ENCODE measurements at places on chromosomes 3 and 15. TPM values are rescaled to one million over a fixed set of nuclear protein-coding genes. Genes with fewer than 3 reads are reported as not detected.

SLC6A1 gene
- total RNA-seq, result 0.09 TPM

- DNase-seq, result no peak
Observed at GRCh38 chr3:192340031-192340430, 387.3 kb downstream of the FGF12 start.

DNA sequence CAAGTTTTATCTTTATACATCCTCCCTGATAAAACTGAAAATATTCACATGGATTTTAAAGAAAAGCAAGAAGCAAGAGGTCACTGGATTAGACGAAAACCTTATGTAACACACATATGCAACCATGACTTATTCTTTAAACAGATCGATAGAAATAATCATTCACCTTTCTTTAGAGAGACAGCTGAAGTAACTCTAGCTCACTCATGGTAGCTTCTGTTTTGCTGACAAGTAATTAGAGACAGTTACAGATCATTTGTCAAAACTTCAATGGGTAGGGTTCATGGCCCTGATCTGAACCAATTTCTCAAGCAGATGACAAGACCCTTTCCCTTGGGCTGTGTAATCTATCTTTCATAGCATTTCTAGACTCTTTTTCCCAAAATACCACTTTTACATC lies 74.5 kb downstream of the PLCH1 start:
- DNase-seq, result no peak

ZIC4 gene
- total RNA-seq, result not detected

DGKG gene
- total RNA-seq, result 0.84 TPM

- no peak for DNase-seq
Observed at GRCh38 chr15:66763186-66764071, 61.4 kb downstream of the SMAD6 start.

- DNase-seq, result no peak
Observed at GRCh38 chr3:13009132-13009945, 63.9 kb downstream of the IQSEC1 start.

SERINC4 gene
- total RNA-seq, result not detected

DNA sequence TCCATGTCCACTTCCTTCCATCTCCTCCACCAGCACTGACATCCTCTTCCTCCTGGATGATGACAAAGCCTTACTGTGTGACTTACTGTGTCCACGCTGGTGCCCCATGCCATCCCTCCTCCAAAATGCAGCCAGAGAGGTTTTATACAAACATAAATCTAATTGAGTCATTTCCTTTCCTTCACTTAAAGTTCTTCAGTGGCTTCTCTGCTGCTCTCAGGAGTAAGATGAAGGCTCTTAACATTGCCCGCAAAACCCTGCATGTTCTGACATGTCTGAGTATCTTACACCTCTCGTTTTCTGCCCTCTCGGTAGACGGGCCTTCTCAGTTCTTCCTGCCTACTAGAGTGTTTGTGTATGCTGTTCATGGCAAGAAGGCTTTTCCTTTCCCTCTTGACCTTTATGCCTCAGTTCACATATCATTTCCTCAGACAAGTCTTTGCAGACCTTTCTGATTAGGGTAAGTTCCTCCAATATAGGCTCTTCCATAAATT lies 175.5 kb downstream of the CFAP20DC start:
- DNase-seq, result no peak

NEK10 gene
- total RNA-seq, result 0.79 TPM

DNA sequence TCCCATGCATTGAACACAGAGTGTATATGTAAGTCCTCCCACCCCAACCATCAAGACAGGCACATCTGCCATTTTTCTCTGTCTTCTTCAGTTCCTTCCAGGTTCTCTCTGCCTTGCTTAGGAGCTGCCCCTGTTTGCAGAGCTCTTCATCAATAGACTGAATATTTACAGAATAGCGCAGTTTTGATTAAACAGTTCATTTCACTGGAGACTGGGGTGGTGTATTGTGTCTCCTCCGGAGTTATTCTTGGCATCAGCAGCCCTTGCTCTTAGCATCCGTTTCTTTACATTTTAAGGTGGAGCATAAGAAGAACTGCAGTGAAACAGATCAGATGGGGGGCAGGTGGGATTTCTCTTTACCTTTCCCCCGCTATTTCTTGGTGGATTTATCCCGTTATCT lies 87.7 kb downstream of the LIPC start:
- no peak for DNase-seq

DNA sequence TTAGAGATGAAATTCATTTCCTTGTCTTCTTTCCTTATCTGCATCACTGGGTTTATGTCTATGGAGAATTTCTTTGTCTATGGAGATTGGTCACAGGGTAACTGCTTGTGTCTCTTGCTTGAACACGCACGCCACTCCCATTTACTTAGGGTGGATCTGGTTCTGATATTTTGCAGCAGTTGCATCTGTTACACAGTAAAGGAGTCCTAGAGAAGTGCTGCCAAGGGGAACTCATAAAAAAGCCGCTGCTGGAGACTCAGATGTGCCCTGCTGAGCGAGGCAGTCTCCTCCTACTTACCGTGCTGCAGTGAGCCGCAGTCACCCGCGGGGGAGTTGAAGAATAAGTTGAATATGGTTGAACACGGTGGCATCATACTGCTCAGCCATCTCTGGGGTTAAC lies 105.2 kb upstream of the KLHL25 start:
- DNase-seq, result no peak

DNA sequence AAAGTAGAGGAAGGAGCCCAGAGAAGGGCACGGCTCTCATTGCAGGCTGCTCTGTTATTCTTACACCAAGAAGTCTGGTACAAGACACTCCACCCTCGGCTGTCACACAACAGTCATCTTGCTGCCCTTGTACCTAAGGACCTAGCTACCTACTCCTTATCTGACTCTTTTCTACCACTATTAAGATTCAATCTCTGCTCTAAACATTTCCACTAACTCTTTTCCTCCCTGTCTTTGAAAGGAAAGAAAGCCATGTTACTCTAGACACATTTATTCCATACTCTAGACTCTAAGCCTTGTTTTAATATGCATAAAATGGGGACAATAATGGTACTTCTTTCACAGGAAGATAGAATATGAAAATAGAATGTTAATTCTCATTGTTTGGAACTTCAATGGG lies 73.3 kb upstream of the C3orf49 start:
- DNase-seq, result no peak

MOBP gene
- not detected for total RNA-seq

- no peak for DNase-seq
Observed at GRCh38 chr15:98978153-98978552, 29.4 kb downstream of the PGPEP1L start.
